ENCODE measurements at places on chromosomes 2 and 18.

- DNase-seq, result no peak
These were observed 3.4 kb upstream of the TET3 start for GRCh38 chr2:73981081-73982001.

DNA sequence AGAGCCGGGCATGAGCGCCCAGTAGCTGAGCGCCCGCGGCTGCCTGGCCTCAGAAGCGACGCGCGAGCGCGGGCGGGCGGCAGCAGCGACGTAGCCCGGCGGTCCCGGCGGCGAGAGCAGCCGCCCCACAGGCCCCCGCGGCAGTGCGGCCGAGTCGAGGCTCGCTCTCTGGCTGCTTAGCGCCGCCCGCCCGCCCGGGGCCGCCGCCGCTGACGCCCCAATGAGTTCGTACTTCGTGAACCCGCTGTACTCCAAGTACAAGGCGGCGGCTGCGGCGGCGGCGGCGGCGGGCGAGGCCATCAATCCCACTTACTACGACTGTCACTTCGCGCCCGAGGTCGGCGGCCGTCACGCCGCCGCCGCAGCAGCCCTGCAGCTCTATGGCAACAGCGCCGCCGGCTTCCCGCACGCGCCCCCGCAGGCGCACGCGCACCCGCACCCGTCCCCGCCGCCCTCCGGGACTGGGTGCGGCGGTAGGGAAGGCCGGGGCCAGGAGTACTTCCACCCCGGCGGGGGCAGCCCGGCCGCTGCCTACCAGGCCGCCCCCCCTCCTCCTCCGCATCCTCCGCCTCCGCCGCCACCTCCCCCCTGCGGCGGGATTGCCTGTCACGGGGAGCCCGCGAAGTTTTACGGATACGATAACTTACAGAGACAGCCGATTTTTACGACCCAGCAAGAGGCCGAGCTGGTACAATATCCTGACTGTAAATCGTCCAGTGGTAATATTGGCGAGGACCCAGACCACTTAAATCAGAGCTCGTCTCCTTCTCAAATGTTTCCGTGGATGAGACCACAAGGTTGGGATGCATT, 847 bp downstream of the HOXD8 start:
- DNase-seq, result no peak

DNA sequence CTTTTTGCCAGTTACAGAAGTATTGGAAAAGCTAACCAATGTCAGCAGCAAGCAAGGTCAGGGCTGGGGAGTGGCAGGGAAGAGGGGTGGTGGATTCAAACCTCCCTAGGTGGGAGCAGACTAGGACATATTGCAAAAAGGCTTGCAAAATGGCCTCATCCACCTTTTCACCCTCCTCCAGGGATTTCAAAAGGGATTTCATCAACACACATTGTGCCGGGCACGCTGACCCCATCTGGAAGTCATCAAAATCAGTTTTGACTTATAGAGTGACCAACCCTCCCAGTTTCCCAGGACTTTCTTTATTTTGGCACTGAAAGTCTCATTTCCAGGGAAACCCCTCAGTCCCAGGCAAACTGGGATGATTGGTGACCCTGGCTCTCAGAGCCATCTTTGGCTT, 94.7 kb downstream of the BIN1 start:
- no peak for DNase-seq

DNA sequence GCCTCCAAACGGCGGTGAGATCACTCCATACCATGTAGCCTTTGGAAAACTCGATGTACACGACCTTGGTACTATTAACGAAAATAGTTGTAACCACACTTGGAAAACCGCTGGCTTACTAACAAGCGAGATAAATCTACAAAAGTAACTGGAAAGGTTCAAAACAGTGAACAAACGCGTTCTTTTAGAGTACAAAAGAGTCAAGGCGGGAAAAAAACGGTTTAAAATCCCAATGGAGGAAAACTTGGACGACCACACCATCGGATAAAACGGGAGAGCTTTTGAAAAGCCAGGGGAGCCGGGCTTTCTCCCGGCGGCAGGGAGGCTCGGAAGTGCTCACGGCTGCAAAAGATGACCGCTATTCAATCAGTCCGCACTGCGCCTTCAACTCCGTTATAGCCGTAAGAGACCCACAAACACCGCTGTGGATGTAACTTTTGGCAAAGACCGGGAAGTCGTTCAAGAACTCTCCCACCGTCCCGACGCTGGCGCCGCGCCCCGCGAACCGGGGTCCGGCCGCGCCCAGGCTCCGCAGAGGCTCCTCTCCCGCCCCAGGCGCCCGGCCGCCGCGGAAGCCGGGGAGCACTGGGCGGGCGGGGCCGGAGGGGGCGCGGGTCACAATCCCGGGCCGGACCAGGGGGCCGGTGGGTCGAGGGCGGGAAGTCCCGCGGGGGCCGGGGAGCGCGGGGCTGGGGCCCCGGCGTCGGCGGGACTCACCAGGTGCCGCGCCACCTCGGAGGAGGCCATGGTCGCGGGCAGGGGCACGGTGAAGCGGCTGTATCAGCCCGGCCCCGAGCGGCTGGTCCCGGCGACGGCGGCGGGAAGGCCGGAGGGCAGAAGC, 465 bp downstream of the SEPTIN10 start:
- DNase-seq, result no peak

All from iPS DF 19.7 (cell line).